EH (cell line): ENCODE measurements at places on chromosomes 2 and 18.

GRCh38 chr2:165009466-165009865 is 54.1 kb upstream of the SLC38A11 start:
- no peak for DNase-seq

- DNase-seq, result no peak
Measured at GRCh38 chr2:15704086-15704787, 112.6 kb downstream of the DDX1 start.

DNA sequence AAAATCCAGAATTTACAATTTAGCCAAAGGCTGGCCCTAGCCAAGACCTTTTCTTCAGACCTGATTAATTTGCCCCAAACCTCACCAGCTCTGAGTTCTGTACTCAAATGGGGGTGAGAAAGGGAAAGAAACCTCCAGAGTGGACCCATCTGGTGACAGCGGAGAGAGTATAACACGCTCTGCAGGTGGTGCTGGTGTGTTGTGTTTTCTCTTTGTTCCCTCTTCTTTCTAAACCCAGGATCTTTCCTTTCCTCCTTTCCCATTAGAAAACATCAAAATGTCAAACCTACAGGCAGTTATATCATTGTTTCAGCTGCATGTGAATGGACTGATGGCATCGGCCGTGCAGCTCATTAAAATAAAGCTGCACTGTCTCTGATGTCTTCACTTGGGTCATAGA is 253.2 kb upstream of the SP5 start:
- no peak for DNase-seq

DNA sequence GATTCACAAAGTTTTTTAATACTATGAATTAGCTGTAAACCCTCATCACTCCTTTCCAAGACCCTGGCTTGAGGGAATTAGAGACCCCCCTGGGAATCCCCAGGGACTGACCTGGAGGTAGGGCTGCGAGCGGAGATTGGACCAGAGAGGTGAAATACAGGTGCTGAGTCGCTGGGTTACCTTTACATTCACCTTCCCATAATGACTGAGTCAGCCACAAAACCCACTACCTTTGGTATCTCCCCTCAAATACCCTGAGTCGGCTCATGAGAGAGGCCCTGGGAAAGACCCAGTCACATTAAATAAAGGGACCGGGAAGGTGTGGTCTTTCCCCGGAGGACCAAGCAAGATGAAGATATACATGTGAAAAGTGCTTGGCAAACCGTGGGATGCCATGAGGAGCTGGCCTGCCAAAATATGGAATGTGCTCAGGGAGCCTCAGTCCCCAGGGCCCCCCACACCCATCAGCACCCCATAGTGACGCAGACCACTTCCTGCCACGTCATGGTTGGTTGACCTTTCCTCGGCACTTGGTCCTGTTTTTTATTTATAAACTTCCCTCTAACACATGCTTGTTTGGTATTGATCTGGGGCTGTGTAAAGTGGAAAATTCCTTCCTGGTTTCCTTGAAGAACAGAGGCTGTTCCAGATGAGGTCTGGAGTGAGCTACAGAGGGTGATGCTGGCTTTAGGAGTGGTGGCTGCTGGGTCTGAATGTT is 51.4 kb downstream of the IL1RL2 start:
- peak; percentile 68 for DNase-seq

DNA sequence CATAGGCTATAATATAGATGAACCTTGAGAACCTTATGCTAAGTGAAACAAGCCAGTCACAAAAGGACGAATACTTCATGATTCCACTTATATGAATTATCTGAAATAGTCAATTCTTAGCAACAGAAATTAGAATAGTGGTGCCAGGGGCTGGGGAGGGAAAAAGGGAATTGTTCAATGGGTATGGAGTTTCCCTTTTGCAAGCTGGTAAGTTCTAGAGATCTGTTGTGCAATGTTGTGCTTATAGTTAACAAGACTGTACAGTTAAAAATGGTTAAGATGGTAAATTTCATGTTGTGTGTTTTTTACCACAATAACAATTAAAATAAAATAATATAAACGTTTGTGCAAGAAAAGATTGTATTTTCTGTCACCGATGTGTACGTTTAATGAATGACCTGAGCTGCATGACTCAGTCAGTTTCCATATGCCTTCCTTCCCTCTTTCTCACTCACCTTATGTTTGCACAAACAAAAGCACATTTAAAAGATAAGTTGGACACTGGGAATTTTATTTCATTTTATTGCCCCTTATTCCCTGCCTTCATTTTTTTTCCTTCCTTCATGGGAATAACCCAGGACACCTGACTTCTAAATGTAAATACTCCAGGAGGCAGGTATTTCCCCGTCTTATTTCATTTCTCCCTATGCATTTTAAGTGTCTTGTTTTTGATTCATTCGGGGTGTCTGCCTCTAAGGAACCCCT is 143.7 kb upstream of the TTC39C start:
- no peak for DNase-seq

DNA sequence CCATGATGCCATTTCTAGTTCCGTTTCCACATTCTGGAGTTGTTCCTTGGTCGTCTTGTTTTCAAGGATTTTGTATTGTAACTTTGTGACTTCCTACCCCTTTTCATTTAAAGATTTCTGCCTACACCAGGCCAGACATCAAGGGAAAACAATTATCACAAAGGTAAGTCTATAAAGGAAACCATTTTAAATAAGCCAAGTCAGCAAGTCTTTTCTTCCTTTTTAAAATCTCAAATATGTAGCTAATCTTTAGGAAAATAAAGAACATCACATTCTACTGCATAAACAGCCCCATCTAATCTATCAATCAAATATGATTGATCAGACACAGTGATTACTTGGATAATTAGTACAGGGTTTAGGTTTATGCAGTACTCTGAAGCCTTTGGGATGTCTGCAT is 35.8 kb upstream of the INSIG2 start:
- no peak for DNase-seq
